Endothelial cell of umbilical vein (primary cell): ENCODE measurements at places on chromosomes 5 and 9. TPM values are rescaled to one million over a fixed set of nuclear protein-coding genes. Genes with fewer than 3 reads are reported as not detected.
A peak's percentile ranks its signal among the peaks of the same experiment; 100 is the strongest.

- DNase-seq = no peak
Measured at GRCh38 chr5:90981177-90981576, 401.9 kb downstream of the ARRDC3 start.

- DNase-seq = peak; percentile 40
Measured at GRCh38 chr5:176466245-176466871, 18.2 kb downstream of the FAF2 start.

- DNase-seq = no peak
Measured at GRCh38 chr5:102747386-102748166, 7.5 kb upstream of the PAM start.

GRCh38 chr5:76688836-76689235 lies 27.1 kb upstream of the F2R start:
- DNase-seq = peak; percentile 53

DNA sequence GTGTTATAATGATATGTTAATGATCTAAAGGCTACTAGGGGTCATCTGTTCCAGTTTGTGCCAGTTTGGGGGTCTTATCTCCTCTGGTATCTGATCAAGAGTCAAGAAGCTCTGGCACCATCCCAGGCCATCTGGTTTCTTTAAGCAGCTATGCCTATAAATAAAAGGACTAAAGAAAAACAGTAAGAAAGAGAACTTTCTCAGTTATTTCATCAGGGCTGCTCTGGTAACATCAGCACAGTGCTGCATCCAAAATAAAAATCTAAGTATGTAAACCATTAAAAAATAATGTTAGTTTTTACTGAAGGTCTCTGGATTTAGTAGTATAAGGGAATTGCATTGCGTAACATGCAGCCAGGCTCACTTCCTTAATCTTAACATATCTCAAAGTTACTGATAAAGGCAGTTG lies 185.0 kb downstream of the NR2F1-AS1 start:
- no peak for DNase-seq

- DNase-seq = no peak
Measured at GRCh38 chr5:98913911-98914310, 14.9 kb downstream of the CHD1 start.

ITGA1 gene
- 1.9 and 3.3 TPM in 2 replicates for total RNA-seq

ATOSB gene
- 34.7 and 39.4 TPM in 2 replicates for total RNA-seq

SYK gene
- not detected in 2 replicates for total RNA-seq
